KBM-7 (cell line): ENCODE measurements at places on chromosomes 13 and 19.
A peak's percentile ranks its signal among the peaks of the same experiment; 100 is the strongest.

DNA sequence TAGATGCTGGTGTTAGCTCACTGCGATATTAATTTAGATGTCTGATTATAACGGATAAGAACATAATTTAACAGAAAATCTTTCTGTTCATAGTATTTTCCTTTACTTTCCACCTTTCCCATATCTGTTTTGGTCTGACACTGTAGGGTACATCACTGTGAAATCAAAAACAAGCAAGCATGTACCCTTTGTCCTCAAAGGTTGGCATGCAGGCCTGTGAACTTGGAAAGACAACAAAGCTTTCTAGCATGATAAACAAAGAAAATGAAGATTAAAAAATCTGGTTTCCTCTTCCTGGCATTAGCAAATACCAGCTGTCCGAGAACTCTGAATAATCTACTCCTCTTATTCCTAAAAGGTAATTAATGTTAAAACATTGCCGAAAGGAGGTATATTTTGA, 31.6 kb downstream of the THSD1 start:
- no peak for DNase-seq

- DNase-seq = no peak
Measured at GRCh38 chr13:97471711-97472110, 37.7 kb downstream of the RAP2A start.

GRCh38 chr13:100673376-100673712, 1.3 kb downstream of the TMTC4 start:
- DNase-seq = no peak

DNA sequence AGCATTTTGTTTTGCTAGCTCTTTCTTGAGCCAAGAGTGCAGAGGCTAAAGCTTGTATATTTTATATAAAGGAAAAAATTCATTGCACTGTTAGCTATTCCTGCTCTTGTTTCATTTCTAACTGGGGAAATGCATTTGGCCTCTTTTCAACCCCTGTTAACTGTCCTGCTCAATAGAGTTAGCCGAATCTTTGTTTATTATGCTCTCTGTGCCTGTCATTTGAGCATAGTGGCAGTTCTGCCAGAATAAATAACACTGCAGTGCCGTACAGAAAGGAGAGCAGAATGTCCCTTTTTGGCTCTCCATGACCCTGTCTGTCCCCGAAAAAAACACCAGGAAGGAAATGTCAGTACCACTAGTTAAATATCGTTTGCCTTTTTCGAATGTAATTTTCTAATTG, 350.8 kb downstream of the MYO16 start:
- DNase-seq = no peak

DNA sequence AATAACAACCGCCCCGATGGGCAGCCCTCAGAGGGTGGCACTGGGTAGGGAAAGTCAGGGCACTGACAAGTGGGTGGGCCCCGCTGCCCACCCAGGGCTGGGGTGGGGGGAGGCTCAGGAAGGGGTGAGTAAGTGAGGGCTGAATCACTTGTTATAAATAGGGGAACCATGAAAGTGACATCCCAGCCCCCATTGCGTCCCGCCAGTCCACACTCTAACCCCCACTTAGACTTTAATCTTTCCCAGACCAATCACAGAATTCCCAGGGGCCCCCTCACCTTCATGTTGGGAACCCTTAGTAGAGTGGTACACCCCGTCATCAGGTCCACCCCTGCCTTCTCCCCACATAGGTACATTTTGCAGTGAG, 37.0 kb upstream of the NANOS3 start:
- DNase-seq = no peak

DNA sequence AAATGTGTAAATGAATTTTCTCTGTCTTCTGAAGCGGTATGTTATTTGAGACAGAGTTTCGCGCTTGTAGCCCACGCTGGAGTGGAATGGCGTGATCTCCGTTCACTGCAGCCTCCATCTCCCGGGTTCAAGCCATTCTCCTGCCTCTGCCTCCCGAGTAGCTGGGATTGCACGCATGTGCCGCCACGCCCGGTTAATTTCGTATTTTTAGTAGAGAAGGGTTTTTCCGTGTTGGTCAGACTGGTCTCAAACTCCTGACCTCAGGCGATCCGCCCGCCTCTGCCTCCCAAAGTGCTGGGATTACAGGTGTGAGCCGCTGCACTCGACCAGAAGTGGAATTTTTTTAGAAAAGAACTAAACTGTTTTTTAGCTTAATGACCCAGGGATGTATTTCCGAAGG, 3.4 kb upstream of the ZNF808 start:
- DNase-seq = no peak

DNA sequence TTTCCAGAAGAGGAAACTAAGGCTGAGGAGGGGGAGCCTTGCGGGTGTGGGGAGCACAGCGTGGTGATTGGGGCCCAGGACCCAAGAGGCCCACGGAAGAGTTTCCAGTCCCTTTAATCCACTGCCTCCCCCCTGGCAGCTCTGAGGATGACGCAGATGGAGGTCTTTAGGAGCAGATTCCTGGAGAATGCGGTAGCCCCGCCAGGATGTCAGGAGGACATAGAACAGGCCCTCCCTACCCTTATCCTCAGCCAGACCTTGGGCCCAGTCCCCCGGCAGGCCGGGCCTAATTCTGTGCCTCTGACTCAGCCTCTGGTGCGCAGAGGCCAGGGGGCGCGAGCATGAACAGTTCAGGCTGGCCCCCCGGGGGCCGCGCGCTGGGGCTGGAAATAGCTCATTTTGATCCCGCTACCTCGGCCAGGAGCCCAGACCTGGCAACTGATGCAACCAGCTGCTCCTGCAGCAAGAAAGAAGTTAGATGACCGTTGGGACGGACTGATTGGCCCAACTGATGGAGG, 461 bp upstream of the HSPB6 start:
- DNase-seq = no peak

GRCh38 chr19:7224209-7224686, 70.0 kb downstream of the INSR start:
- DNase-seq = no peak

- no peak for DNase-seq
Measured at GRCh38 chr13:29193083-29193482, 372.9 kb downstream of the MTUS2 start.

DNA sequence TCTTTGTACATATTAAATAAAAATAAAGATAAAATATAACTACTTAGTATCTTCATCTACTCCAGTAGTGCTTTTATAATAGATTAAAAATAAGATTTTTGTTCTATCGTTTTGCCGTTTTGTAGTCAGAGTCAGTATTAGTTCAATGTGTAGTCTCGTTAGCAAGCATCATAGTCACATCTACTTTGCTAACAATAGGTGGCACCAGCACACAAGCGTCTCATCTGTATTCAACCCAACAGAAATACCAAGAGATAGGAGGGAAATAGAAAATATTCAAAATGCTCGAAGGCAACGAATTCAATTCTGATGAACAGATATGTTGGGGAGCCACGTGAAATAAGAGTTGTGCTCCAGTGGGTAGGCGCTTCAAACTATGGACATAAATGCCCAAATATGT, 21.4 kb upstream of the MICU2 start:
- peak; percentile 63 for DNase-seq

DNA sequence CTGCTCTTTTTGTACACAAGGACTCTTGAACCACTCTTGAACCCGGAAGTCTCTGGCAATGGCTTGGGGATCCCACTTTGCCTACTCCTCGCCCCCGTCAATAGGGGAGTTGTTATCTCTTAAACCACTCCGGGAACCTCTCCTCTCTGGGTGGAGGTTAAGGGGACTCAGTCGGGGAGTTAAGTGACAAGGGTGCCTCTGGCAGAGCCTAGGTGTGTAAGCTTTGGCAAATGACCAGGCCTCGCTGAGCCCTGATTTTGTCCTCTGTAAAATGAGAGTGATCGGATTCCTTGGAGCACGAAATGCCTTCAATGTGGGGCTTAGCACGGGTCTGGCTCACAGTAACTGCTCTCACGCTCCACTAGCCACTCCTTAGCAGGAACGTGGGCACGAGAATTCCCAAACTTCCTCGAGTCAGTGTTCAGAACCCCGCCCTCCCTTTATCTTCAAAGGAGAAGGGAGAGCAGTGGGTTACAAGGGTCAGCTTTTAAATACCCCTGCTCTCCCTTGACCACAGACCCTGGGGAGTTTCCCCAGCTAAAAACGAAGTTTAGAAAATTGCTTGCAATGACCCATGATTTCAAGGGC, 193.3 kb downstream of the KATNAL1 start:
- no peak for DNase-seq

GRCh38 chr13:102965802-102966201, 100.4 kb downstream of the SLC10A2 start:
- DNase-seq = no peak

- DNase-seq = peak; percentile 91
Measured at GRCh38 chr19:54209811-54210494, 9.3 kb downstream of the RPS9 start.

DNA sequence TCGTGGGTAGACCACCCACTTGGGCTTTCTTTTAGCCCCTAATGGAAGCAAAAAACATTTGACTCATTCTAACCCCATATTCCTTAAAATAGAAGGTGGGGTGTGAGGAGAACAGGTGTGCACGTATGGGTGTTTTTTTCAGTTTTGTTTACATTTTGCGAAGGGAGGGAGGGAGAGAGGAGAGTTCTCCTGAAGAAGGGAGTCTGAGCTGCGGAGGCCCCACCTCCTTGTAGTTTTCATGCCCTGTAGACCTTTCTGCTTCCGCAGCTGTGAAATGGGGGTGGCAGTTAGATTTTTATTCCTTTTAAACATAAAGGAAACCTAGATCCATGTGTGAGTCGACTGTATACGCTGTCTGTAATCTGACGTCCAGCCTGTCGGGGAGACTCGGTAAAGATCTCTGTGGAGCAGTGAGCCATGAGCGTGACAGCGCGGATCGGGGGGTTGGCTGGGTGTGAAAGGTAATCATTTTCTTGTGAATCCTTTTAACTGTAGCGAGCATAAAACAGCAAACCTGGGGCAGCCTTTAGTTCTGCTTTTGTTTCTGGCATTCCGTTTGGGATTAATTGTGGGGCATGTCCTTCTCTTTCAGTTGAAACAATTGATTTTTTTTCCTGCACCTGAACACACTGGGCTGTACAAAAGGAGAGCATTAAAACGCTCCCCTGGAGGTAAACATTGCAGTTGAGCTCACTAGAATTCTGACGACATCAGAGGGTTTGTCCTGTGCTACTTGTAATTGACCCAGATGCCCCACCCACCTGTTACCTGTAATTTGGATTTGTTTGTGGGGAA, 2.3 kb downstream of the UPF1 start:
- DNase-seq = peak; percentile 26

DNA sequence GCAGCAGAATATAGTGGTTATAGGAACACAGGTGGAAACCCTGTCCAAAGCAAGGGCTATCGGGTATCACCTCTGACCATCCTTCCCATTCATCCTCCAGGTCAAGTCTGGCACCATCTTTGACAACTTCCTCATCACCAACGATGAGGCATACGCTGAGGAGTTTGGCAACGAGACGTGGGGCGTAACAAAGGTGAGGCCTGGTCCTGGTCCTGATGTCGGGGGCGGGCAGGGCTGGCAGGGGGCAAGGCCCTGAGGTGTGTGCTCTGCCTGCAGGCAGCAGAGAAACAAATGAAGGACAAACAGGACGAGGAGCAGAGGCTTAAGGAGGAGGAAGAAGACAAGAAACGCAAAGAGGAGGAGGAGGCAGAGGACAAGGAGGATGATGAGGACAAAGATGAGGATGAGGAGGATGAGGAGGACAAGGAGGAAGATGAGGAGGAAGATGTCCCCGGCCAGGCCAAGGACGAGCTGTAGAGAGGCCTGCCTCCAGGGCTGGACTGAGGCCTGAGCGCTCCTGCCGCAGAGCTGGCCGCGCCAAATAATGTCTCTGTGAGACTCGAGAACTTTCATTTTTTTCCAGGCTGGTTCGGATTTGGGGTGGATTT, 2.1 kb upstream of the RAD23A start:
- no peak for DNase-seq

DNA sequence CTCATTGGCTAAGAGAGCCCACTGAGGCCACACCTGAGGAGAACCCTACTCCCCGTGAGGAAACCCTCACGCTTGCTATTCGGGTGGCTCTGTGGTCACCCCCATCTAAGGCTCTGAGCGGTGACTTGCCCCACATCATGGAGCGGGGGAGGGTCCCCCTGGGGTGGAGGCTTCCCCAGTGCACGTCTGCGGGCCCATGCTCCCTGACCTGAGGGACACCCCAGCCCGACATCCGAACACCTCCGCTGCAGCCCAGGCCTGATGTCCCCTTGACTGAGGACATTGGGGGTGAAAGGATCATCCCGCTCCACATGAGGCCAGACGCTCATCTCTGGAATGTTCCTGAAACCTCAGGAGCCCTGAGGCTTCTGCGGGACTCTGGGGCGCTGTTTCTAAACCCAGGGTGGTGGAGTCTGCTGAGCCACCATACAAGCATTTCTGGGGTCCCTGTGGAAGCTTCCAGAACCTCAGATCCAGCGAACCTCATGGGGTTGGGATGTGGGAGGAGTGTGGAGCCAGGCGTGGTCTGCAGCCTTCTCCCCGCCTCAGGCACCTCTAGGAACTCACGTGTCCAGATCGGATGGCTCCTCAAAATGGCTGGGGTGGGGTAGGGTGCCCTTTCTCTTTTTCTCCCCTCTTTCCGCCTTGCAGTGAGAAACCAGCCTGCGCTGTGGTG, 19.9 kb downstream of the TMED1 start:
- no peak for DNase-seq

DNA sequence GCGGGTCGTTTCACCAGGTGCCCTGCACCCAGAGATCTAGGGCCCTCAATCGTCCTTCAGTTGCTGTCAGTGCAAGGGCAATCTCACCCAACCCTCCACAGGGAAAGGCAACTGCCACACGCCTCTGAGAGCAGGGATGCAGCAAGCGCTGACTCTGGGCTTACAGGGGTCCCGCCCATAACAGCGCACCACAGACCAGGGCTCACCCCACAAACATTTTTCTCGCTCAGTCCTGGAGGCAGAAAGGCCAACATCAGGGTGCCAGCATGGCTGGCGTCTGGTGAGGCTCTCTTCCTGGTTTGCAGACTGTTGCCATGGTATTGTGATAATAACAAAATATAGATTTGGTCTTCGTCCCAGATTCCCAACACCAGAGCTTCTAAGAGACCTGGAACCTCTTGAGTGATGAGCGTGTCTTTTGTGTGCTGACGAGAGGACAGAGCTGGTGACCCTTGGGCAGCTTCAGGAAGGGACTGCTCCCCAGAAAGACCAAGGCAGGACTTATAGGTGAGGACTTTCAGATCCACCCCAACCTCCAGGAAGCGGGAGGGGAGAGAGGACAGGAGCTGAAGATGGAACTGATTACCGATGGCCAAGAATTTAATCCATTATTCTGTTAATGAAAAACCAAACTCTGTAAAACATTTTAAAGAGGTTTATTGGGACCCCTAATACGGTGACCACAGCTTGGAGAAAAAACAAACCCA, 51.3 kb downstream of the C13orf46 start:
- no peak for DNase-seq

DNA sequence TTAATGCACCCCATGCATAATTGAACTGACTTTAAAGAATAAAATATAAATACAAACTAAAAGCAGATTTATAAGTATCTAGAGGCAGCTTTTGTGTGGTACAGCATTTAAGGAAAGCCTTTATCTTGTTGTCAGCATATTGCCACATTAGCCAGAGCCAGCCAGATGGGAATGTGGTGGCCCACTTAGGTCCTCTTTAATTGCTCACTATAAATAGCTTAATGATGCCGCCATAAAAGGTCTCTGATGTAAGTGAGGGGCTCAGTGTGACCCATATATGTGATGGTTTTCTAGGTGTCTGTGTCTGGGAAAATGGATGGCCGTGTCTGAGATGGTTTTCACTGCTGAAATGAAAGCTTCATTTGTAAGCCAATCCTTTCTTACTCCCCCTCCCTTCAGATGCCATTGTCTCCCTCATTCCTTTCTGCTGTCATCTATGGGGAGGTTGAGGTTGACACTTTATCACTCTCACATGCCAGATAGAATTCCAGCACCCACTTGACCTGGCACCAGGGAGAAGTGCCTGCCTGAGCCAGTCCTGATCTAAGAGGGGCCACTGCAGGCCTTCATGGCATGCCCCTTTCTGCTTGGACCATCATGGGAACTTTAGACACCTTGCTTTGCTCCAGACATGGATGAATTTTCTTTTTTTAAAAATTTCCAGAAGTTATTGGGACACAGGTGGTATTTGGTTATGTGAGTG, 135.3 kb downstream of the MTUS2 start:
- no peak for DNase-seq
